ENCODE measurements at places on chromosomes 3 and 15. TPM values are rescaled to one million over a fixed set of nuclear protein-coding genes. Genes with fewer than 3 reads are reported as not detected.

- no peak for DNase-seq
These were observed 114.4 kb downstream of the TPRG1 start for GRCh38 chr3:189286188-189286587.

The TUSC7 gene
- not detected for total RNA-seq

- DNase-seq: no peak
These were observed 878 bp upstream of the RAD51 start for GRCh38 chr15:40693904-40694687.

DNA sequence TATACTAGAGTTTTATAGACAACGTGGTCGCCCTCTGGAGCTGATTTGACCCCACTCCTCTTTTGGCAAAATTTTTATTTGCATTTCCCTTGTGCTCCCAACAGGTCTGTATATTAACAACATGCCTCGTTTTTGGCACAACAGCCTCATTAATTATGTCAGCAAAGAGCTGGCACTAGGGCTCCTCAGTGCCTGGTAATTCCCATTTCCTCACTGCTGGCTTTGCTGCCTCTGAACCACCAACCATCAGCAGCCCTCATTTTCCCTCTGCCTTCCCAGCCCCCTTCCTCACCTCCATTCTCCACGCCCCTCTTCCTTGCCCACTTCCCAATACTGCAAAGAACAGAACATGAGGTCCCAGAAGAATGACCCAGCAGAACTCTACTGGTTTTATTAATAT, 204.8 kb downstream of the ABHD5 start:
- DNase-seq: no peak

DNA sequence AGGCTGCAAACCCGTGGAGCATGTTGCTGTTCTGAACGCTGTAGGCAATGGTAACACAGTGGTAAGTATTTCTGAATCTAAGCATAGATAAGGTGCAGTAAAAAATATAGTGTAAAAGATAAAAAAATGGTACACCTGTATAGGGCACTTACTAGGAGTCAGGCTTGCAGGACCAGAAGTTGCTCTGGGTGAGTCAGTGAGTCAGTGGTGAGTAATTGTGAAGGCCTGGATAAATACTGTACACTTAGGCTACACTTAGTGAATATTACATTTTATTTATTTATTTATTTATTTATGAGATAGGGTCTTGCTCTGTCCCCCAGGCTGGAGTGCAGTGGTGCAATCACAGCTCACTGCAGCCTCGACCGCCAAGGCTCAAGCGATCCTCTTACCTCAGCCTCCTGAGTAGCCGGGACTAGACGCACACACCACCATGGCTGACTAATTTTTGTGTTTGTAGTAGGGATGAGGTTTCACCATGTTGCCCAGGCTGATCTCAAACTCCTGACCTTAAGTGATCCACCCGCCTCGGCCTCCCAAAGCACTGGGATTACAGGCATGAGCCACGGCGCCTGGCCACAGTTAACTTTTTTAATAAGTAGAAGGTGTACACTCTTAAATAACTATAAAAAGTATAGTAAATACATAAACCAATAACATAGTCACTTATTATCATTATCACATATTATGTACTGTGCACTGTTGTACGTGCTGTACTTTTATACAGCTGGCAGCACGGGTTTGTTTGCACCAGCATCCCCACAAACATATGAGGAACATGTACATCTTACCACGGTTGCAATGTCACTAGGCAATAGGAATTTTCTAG, 155.1 kb downstream of the IGF1R start:
- DNase-seq: no peak

GRCh38 chr3:77562089-77562488, 522.2 kb downstream of the ROBO2 start:
- no peak for DNase-seq

The GOLGA6L7 gene
- not detected for total RNA-seq

DNA sequence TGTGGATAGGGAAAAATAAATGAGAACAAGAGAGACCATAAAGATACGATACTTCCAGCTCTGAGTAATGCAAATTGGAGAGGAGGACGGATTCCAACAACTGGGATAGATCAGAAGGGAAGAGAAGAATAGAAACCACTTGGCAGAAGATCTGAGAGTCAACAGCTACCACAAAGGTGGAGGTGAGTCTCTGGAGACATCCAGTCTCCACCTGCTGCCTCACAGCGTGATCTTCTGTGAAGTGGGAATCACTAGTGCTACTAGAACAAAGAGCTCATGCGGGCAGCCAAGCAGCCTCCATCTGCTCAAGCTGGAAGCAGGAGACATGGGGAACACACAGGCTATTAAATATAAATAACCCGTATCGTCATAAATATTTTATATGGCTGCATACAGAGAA, 558.5 kb upstream of the CFAP20DC start:
- no peak for DNase-seq

DNA sequence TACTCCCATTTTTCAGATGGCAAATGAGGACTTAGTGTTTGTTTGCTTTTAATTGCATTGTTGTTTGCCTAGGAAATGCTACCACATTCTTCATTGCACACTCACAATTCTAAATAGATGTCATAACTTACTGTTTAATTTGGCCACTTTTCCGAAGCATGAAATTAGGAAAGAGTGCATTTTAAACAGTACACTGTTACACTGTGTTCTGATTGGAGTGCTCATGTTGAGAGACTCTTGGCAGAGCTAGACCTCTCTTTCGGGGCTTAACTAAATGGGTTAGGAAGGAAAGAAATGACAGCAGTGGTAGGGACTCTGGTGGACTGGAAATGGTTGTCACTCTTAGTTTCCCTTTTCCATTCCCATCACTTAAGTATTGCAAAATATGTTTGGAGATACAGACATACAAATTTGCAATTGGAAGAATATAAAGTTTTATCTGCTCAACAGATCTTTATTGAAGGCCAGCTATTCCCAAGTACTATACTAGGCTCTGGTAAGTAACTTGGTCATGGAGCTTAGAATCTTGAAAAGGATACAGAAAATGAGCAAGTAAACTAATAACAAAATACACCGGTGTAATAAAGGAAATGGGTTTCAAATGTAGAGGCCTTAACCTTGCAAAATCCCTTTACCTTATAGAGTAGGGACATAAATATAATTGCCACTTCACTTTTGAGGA, 90.2 kb downstream of the DCUN1D1 start:
- DNase-seq: no peak

GRCh38 chr15:39594446-39595337, 13.8 kb downstream of the THBS1 start:
- peak; percentile 42 for DNase-seq

DNA sequence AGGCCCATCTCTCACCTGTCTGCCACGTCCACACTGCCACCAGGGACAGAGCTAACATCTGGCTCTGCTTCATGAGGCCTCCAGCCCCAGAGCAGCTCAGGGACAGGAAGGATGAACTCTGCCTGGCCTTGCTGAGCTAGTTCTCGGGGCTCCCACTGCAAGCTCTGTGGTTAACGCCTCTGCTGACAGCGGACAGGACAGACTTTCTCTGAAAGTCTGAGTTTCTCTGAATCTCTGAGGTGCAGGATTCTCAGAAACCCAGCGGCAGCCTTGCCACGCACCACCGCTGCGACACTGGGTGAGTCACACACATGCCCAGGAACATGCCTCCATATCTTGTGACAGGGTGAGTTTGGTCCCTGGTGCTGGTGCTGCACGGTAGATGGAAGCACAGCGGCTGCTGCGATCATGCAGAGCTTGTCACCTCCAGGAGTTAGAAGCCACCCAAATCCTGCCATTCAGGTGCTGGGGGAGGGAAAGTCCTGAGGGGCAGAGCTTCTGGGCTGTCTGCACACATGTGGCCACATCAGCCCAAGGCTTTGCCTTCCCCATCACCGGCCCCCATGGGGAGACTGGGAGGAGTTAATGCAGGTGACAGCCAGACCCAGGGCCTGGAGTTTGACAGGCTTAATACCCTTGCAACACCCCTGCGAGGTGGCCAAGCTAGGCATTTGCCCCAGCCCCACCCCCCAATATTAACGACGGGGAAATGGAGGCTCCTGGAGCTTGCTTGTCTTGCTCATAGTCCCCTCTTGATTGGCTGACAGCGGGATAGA, 267.0 kb downstream of the PLCL2 start:
- no peak for DNase-seq

Measured in glomerular endothelial cell (primary cell).